ENCODE measurements at places on chromosomes 4 and X. TPM values are rescaled to one million over a fixed set of nuclear protein-coding genes. Genes with fewer than 3 reads are reported as not detected.

Gene RAB41
- total RNA-seq, result not detected

Gene CFI
- not detected for total RNA-seq

Gene CCSER1
- not detected for total RNA-seq

Gene XPNPEP2
- total RNA-seq, result 1.9 TPM

Gene SPIN2A
- total RNA-seq, result not detected

Gene RAB40A
- total RNA-seq, result not detected

Gene MND1
- 1.2 TPM for total RNA-seq
